ENCODE measurements at places on chromosomes 4 and X.

GRCh38 chrX:69082055-69082752, 83.0 kb downstream of the PJA1 start:
- DNase-seq = no peak

DNA sequence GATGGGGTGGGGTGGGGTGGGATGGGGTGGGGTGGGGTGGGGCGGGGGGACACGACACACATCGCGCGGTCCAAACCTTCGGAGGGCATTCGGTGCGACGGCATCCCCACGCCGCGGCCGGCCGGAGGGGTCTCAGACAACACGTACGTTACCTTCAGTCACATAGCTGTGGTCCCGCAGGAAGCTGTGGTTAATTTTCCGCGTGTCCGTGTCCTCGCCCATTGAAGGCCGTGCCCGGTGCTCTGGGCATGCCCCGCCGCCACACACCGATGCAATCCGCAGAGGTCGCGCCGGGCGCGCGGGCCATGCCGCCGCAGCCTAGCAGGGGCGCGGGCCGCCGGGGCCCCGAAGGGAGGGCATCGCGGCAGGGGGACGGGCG, 417 bp downstream of the PPP2R2C start:
- DNase-seq = no peak

GRCh38 chr4:79450053-79450452, 42.0 kb upstream of the GK2 start:
- no peak for DNase-seq

- DNase-seq = peak; percentile 39
Observed at GRCh38 chrX:48972220-48973164, 848 bp upstream of the KCND1 start.

DNA sequence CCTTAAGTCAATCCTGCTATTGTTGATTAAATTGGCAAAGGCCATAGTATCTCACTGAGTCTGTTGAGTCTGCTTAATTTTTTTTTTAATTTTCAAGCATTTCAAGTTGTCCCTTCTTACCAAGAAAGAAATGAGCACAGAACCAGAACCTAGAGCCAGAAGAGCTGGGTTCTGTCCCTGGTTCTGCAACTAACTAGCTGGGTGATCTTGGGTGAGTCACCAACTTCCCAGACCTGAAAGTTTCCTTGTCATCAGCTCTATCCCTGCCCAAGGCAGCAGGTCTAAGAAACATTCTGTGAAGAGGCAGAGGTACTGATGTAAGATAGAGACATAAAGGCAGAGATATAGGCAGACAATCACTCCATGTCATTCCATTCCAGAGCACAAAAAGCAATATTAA, 17.3 kb downstream of the TEC start:
- DNase-seq = no peak

- DNase-seq = no peak
Observed at GRCh38 chr4:187504974-187505797, 490.4 kb upstream of the ZFP42 start.

DNA sequence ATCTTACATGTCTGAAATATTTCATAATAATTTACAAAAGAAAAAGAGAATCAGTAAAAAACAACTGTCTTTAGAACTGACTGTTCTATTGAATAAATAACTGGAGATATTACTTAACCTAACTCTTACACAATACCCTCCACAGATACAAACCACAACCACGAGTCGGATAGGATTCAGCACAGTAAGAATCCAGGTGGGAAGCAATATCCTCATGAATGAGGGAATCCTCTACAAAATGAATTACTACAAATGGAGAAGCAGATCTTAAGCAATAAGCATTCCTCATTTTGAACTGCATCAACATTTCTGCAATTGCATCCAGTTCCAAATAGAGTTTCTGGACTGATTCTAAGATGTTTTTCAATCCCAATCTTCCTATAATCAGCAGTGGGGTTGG, 227.1 kb downstream of the SH2D1A start:
- no peak for DNase-seq

- no peak for DNase-seq
Observed at GRCh38 chr4:85834934-85835333, 360.0 kb downstream of the ARHGAP24 start.
